ENCODE measurements at places on chromosomes 5 and 9.

- no peak for DNase-seq
These were observed 322.1 kb upstream of the MSX2 start for GRCh38 chr5:174402222-174402812.

DNA sequence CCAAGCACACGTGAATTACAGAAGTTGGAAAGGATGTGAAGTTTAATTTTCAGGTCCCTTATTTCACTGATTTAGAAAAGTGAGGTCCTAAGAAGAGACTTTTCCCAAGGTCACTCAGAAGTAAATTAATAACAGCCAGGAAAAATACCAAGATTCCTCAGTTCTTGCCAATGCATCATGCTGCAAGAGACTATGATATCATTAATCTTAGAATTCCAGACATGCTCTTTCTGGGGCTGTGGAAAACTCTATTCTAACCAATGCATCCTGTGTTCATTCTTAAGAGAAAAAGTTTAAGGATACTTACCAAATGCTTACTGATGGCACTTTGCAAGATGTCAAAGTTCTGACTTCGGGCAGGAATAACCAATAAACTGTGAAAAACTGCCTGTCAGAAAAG is 42.8 kb downstream of the TEX10 start:
- DNase-seq, result no peak

GRCh38 chr5:10220248-10220647 is 29.4 kb downstream of the ATPSCKMT start:
- DNase-seq, result no peak

GRCh38 chr9:137545123-137545522 is 5.1 kb downstream of the PNPLA7 start:
- DNase-seq, result no peak

DNA sequence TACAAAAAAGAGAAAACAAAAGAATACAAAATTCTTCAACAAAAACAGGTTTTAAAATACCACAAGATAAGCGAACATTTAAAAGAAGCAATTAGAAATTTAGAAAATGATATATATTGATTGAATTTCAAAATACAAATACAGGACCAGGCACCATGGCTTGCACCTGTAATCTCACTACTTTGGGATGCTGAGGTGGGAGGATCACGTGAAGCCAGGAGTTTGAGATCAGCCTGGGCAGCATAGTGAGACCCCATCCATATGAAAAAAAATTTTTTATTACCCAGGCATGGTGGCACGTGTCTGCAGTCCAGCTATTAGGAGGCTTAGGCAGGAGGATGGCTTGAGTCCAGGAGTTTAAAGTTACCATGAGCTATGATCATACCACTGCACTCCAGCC is 109.9 kb upstream of the SLC30A5 start:
- DNase-seq, result no peak

DNA sequence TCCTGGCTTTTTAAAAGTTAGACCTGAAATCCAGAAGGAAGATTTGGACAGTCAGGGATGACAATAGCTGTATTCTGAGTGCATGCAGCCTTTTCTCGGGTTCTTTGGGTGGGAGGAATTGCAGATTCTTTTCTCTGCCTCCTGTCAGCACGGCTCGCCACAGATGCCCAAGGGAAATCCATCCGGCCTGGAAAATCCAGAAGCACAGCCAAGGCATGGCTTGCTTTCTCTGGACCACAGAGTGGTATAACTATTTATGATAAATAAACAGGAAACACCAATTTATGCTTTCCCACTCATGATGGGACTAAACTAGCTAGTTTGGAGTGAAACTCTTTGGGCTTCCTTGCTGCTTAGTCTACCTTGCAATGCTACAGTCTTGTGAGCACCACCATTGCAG is 59.1 kb downstream of the C9orf152 start:
- DNase-seq, result no peak

DNA sequence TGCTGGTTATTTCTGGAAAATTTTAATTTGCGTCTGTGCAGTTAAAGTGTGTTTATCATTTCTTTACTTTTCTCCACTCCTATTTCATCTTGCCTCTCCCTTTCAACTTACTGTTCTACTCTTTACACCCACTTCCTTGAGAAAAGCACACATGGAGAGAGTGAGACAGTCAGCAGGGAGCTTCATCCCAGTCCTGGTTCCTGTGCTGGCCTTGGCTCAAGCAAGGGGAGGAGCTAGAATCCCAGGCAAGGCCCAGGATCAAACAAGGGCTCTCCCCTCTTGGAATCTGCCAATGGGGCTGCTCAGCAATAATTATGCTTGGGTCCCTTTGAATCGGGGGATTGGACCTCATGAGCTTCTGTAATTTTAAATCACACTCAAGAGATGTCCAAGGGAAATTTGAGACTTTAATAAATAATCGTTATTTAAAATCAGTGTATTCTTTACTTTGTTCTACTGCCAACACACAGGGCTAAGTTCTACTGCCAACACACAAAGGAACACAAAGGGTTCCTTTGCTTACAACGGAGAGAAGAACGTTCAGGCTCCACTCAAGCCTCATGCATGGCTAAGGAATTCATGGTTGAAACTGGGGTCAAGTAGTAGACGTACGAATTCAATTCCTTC is 439.3 kb upstream of the DAB2 start:
- no peak for DNase-seq

GRCh38 chr5:174693697-174694385 is 30.5 kb upstream of the MSX2 start:
- no peak for DNase-seq

DNA sequence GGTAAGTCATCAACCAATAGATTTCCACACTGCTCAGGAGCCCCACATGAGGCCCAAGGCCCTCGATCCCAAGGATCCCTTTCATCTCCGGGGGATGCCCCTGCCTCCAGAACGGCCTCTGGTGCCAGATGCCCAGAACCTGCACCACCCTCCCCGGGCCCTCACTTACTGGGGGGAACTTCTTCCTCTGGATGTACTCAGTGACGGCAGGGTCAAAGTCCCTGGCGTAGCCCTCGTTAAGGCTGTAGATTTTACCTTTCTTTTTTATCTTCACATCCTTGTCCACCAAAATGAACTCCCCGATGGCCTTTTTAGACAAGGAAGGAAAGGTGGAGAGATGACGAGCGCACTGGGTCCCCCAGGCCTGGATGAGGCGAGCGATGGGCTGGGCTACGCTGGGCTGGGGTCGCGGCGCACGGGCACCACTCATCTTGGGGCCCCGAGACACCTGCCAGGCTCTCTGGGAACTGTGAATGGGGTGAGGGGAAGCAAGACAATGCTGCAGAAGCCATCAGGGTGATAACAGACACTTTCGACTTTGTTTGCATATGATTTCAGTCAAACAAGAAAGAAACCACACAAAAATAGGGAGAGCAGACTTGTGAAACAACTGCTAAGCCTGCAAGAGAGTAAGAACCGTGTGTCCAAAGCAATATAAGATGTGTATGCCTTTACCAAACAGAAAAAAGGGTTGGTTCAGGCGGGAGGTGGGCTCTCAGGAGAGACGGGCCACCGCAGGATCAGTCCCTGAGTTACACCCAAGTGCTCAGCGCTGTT is 13.2 kb upstream of the FBP2 start:
- DNase-seq, result no peak

DNA sequence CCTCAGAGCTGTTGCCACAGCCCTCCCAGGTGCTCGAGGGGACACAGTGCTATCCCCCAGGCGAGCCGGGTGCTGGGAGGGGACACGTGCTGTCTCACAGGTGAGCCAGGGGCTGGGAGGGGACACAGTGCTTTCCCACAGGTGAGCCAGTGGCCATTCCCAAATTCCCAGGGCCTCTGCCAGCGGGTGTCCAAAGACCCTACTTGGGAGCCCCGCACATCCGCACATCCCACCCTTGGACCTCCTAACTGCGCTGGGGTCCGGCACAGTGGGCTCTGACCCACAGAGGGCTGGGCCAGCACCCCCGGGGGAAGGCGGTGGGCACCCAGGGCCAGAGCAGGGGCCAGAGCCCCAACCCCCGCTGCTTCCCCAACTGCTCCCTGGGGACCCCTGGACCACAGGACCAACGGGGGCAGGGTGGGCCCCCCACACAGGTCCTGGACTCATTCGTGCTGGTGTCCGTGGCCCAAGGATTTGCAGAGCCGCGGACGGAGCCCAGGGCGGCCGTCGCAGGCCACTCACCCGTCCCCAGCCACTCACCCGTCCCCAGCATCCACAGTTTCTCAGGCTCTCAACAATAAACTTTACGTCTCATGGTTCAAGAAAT is 17.9 kb downstream of the EXD3 start:
- DNase-seq, result no peak

DNA sequence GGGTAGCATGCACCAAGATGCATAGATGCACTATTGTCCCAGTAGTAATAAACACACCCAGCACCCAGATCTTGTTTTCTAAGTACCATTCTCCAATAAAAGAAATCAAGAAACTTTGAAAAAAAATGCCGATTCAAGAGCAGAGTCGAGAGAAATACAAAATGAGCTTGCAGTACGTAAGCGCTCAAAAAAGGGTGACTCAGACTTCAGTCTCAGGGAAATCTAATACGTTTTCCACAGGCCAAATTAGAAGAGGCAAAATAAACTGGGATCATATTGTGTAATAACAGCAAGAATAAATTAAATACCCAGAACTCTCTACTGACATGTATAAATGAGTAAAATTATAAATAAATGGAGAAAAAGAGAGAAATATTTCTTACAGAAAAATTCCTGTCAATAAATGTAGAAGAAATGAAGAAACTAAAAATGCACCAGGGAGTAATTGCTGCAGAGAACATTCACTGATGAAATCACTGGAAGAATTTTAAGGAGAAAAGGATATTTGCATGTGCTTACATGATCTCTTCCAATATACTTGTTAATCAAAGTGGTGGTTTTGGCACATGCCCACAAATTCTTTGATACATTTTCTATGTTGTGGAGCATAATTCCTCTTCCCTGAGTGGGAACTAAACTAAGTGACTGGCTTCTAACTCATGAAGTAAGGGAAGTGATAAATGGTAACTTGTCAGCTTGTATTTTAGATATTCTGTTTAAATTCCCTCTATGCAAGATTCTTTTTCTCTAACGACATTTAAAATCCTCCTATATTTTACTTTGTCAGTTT is 567.6 kb upstream of the ADAMTS16 start:
- DNase-seq, result no peak

DNA sequence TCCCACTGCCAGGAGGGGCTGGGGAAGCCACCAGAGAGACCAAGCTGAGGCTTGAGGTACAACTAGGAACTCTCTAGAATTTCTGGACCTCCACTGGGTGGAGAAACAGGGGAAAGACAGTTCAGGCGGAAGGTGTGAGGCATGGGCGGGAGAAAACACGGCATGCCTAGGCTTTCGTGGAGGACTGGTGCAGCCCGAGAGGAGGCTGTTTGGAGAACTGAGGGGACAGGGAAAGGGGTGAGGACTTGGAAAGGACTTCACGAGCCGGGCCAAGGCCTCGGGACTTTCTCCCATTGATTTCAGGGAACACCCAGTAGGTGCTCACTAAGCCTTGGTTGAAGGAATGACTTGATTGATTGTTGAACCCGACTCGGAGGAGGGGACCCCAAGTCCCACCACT is 9.5 kb upstream of the ADGRD2 start:
- DNase-seq, result no peak

DNA sequence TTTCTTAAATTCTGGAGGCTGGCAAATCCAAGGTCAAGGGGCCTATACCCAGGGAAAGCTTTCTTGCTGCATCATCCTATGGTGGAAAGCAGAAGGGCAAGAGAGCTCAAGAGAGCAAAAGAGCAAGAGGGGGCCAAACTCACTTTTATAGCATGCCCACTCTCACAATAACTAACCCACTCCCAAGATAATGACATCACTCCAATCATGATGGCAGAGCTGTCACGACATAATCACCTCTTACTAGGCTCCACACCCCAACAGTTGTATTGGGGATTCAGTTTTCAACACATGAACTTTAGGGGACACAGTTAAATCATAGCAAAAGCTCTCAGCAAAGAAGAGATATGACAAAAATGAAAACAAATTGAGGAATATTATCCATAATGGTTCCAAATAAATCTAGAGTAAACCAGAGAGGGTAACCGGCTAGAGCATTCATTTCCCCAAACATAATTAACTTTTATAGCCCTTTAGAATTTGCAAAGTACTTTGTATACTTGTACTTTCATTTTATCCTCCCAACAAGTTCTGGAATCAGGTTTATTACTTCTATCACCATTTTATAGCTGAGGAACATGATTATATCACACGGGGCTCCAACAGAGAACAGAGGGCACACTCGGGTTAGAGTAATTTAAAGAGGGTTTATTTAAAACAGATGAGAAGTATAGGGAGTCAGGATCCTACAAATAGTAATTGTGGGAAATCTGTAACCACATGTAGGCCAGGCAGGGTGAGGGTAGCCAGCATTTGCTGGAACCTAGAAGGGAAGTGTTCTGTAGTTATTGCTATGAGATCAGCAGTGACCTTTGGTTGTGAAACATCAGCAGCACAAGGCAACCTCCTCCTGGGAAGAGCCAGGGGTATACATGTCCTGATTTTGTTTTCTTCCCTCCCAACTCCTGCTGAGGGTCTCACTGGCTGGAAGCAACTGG is 7.2 kb upstream of the TARS1 start:
- no peak for DNase-seq

DNA sequence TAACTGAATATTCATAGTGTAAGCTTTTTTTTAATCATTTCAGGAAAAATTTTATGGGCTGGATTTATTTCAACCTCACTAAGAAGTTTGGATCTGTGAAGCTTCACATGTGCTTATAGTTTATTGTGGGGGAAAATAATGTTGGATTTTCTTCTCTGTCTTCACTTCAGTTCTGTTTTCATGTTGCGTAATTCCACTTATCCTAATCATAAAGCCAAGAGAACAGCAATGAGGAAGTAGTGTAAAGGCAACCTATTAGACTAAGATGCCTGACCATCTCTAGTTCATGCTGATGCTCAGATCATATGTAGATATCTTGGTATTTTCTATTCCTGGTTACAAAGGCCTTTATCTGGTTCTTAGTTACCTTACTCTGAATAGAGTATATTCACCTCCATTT is 50.0 kb downstream of the CD180 start:
- no peak for DNase-seq

DNA sequence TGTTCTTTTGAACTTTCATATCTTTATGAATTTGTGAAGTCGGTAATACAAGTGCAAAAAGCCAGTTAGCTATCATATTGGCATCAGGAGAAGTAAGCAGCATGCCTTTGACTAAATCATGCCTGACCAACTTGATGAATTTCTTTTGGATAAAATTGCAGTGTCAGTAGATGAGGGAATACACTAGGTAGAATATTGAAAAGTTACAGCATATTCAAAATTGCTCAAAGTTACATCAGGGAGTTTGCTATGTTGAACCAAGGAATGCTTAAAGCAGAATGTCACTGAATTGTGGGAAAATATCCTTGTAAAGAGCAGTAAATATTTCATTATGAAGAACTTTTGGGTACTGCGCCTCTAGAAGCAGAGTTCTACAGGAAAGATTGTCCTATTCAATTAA is 87.1 kb upstream of the TLX3 start:
- no peak for DNase-seq

GRCh38 chr9:106682420-106682819 is 180.5 kb upstream of the ZNF462 start:
- no peak for DNase-seq

Measured in D341Med (cell line).